Stimulated activated CD8-positive, alpha-beta memory T cell treated with anti-CD3 and anti-CD28 coated beads, Interleukin-15, amount 100 ng/mL, for 4 hours (primary cell): ENCODE measurements at places on chromosomes 5 and 9.

DNA sequence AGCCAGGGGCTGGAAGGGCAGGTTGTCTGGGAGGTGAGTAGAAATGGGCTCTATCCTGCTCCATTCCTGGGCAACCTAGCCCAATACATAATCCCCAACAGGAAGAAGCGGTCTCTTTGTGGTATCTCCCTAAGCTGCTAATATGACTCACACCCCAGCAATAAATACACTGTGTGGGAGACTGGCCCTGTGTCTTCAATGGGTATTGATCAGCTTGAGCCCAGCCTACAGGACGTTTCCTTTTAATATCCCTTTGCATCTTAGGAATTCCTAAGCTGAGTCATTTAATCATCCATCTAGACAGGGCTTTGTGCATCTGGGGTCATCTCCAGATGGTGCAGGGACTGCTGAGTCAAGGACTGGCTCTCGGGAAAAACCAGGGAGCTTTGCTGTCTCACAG lies 207.0 kb upstream of the PANK3 start:
- no peak for DNase-seq

GRCh38 chr5:179128976-179129375 lies 68.8 kb downstream of the ZNF354C start:
- DNase-seq, result no peak

DNA sequence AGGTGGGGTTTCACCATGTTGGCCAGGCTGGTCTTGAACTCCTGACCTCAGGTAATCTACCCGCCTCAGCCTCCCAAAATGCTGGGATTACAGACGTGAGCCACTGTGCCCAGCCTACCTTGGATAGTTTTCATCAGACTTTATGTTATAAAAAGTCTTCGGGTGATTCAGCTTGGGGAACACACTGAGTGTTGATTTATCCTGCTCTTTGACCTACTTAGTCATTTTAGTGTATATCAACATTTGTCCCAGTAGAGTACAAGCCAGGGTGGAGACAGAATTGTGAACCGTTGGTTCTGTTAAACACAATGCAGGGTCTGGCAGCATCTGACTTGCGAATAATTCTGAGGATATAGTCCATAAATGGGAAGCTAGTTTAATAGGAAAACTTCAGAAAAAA lies 39.7 kb downstream of the NFX1 start:
- DNase-seq, result no peak

DNA sequence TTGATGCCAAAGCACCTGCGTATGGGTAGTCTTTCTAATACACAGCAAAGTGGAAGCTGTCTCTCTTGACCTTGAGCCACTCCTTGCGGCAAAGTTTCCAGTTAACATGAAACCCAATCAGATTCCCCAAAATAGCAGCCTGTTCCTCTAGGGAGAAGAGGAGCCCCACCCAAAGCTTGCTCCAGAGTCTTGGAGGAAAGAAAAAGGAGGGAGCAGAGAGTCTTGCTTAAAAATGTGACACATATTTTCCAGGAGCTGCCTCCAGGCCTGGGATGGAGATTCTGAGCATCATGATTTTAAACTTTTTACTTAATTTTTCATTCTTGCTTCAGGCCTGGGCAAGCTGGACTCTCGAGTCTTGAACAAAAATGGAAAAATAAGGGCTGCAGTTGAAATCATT lies 223.5 kb upstream of the TNC start:
- DNase-seq, result no peak

DNA sequence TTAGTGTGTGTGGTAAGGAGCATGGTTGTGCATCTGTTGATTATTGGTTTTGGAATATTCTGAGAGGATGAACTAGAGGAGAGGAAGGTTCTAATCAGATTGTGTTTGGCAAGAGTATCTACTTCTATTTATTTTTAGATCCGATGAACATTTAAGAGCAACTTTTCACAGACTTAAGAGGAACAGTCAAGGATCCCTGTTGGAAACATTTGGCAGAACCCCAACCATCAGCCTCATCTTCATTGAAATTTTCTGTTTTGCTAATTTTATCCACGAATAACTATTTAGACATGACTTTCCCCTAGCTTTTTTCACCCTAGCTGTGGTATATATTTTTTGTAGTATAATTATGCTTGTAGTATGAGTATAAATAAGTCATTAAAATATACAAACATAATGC lies 868.5 kb downstream of the MAT2B start:
- no peak for DNase-seq

- DNase-seq, result no peak
These were observed 332.4 kb upstream of the EFNA5 start for GRCh38 chr5:108003178-108003577.

DNA sequence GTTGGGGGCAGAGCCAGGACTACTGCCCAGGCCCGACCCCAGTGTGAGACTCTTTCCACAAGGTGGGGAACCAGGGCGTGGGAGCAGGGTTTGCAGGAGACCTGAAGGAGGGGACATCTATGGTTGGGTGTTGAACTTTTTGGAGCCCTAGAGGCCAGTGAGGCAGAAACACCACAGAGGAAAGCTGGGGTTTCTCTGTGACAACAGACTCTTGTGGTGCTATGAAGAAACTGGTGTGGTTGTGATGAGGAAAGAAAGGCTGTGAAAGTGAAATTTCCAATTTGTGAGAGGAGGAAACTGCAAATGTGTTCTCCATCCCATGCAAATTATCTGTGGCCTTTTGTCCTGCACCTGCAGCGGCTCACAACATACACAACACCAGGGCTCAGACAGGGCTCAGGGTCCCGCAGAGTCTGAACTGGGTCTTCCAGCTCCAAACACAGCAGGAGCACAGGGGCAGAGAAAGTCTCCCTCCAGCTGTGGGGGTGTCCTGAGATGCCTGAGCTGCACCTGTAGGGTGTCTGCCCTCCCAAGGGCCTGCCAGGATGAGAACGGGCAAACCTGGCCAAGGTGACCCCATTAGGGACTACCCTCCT lies 51.4 kb upstream of the GRHPR start:
- no peak for DNase-seq

DNA sequence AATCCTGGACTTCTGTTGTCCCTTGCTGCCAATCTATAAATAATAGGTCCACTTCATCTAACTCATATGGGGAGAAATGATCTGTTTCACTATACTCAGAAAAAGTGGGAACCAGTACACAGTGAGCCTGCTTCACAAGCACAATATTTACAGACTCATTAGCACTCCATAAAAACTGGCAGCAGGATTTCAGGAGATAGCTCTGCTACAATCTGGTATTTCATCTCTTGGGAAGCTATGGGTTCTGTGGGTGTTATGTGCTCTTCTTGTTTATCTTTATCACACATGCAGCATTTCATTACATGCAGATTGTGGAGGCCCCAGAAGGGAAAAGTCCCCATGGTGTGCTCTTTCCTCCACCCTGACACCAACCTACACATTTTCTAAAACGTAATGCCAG lies 33.2 kb downstream of the UGT3A2 start:
- no peak for DNase-seq

GRCh38 chr5:79295029-79295428 lies 59.1 kb downstream of the JMY start:
- no peak for DNase-seq

GRCh38 chr5:56985936-56986625 lies 34.2 kb upstream of the MIER3 start:
- DNase-seq, result no peak
